Endothelial cell (in vitro differentiated cells): ENCODE measurements at places on chromosomes 16 and 17. TPM values are rescaled to one million over a fixed set of nuclear protein-coding genes. Genes with fewer than 3 reads are reported as not detected.

GRCh38 chr17:59456428-59456827 is 109.0 kb upstream of the DHX40 start:
- H3K27me3 ChIP-seq: peaks cover 2% of the 10 kb centered on the region
- no peak for DNase-seq
- H3K27ac ChIP-seq: no peak overlapping the region
- no peaks in the 10 kb centered on the region for H3K4me1 ChIP-seq
- H3K4me3 ChIP-seq: no peak overlapping the region
- no peaks in the 10 kb centered on the region for H3K36me3 ChIP-seq

NPW gene
- total RNA-seq: 0.82 TPM

PLXDC1 gene
- 3.7 TPM for total RNA-seq

OTOA gene
- not detected for total RNA-seq

DNA sequence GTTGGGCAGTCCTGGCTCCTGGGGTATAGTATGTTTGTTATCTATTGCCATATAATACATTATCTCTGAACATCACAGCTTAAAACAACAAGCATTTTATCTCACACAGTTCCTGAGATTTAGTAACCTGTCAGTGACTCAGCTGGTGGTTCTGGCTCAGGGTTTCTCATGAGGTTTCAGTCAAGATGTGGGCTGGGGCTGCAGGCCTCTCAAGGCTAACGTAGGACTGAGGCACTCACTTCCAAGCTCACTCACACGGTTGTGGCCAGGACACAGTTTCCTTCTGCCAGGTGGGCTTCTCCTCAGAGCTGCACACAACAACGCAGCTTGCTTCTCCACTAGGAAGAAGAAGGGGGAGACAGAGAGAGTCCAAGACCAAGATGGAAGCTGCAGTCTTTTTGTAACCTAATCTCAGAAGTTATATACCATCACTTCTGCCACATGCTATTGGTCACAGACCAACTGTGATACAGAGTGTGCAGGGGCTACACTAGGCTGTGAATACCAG is 10.3 kb upstream of the MED13 start:
- DNase-seq: no peak
- H3K36me3 ChIP-seq: no peaks in the 10 kb centered on the region
- H3K4me1 ChIP-seq: peaks cover 2% of the 10 kb centered on the region
- no peak overlapping the region for H3K4me3 ChIP-seq

GRCh38 chr16:16014329-16015224 is 65.2 kb downstream of the ABCC1 start:
- peaks cover 11% of the 10 kb centered on the region for H3K27me3 ChIP-seq
- no peak for DNase-seq
- no peak overlapping the region for H3K27ac ChIP-seq
- no peak overlapping the region for H3K4me3 ChIP-seq

NLRP1 gene
- total RNA-seq: 7.8 TPM

GRCh38 chr17:6109536-6109935 is 39.4 kb downstream of the WSCD1 start:
- H3K27me3 ChIP-seq: peaks cover 5% of the 10 kb centered on the region
- no peaks in the 10 kb centered on the region for H3K4me1 ChIP-seq
- H3K4me3 ChIP-seq: no peak overlapping the region
- peaks cover 26% of the 10 kb centered on the region for H3K36me3 ChIP-seq
- no peak for DNase-seq

GRCh38 chr16:10518479-10519041 is 61.8 kb downstream of the EMP2 start:
- H3K27ac ChIP-seq: no peak overlapping the region
- H3K36me3 ChIP-seq: no peaks in the 10 kb centered on the region
- no peak overlapping the region for H3K4me3 ChIP-seq
- no peak for DNase-seq

SULT1A2 gene
- 2.8 TPM for total RNA-seq

HOXB2 gene
- 5.6 TPM for total RNA-seq

GRCh38 chr17:66466106-66466820 is 163.8 kb downstream of the PRKCA start:
- H3K4me3 ChIP-seq: no peak overlapping the region
- no peak for DNase-seq
- H3K27me3 ChIP-seq: no peaks in the 10 kb centered on the region
- no peaks in the 10 kb centered on the region for H3K36me3 ChIP-seq

DNA sequence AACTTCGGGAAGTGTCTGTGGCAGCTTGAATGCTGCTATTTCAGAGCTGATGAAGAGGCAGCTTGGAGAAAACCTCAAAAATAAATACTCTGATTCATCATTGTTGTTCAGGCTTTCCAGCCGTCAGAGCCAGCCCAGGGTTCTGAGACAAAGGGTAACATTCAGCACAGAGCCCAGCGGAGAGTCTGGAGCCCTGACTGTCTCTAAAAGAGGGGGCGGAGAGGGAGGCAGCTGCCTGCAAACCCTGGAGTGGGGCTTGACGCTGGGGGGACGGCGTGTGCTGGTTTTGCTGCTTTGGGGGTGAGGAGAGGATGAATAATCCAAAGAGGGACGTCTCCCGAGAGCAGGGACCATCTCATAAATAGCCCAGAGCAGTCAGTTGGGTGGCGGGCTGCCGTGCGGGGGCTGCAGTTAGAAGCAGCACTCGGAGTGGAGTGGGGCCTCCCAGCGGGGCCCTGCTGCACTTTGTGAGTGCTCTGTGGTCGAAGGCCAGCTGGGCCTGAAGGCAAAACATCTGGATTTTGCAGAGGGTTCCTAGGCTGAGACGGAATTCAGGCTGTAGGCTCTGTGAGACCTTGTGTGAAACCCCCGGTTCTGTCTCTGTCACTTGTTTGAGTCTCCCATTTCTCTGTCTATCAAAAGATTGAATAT is 237.8 kb downstream of the PRKCA start:
- no peak for DNase-seq
- H3K36me3 ChIP-seq: no peaks in the 10 kb centered on the region
- H3K4me1 ChIP-seq: no peaks in the 10 kb centered on the region
- peaks cover 2% of the 10 kb centered on the region for H3K27me3 ChIP-seq
- H3K27ac ChIP-seq: no peak overlapping the region
- H3K4me3 ChIP-seq: no peak overlapping the region

TMC7 gene
- 16.9 TPM for total RNA-seq

PIK3R6 gene
- 0.56 TPM for total RNA-seq

DNA sequence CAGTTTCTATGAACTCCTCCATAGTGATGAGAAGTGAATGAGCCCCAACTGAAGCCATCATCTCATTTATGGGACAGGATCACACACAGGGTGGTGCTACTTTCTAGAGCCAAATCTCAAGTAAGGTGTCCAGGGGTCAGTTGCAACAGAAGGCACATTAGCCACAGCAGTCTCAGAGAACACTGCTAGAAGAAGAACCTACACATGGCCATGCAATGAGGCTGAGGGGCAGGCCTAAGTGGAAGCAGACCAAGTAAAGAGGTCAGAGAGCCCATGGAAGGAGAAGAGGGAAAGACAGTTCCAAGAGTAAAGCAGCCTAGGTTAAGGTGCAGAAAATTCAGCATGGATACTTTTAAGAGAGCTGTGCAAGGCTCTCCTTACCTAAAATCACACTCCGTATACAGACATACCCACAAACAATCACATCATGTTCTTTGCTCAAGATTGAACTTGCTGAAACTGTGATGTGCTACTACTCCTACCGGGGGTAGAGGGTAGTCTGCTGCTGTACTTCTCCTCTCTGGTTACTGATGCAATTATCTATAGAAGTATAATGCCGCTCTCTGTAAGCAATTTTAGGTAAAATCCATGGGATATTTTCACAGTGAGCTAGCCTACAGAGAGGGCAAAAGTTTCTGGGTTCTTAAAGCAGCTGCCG is 1.7 kb downstream of the ABCA8 start:
- H3K36me3 ChIP-seq: peaks cover 5% of the 10 kb centered on the region
- no peak overlapping the region for H3K27ac ChIP-seq
- H3K27me3 ChIP-seq: no peaks in the 10 kb centered on the region

- H3K36me3 ChIP-seq: peaks cover 36% of the 10 kb centered on the region
- peaks cover 5% of the 10 kb centered on the region for H3K27me3 ChIP-seq
- peak within 1 kb of the TSS; percentile 94 for H3K4me3 ChIP-seq
- H3K27ac ChIP-seq: peak within 1 kb of the TSS; percentile 99
- DNase-seq: peak; percentile 65
These were observed at the start of gene RPL19 for GRCh38 chr17:39200070-39200879. TSS of gene RPL19 (plus strand) at chr17:39200283. CDS start at chr17:39200345, 62 bp downstream.

GRCh38 chr17:50899005-50899460 is 32.9 kb upstream of the TOB1 start:
- H3K36me3 ChIP-seq: no peaks in the 10 kb centered on the region
- peaks cover 5% of the 10 kb centered on the region for H3K27me3 ChIP-seq
- H3K4me1 ChIP-seq: peaks cover 23% of the 10 kb centered on the region
- no peak overlapping the region for H3K4me3 ChIP-seq

DNA sequence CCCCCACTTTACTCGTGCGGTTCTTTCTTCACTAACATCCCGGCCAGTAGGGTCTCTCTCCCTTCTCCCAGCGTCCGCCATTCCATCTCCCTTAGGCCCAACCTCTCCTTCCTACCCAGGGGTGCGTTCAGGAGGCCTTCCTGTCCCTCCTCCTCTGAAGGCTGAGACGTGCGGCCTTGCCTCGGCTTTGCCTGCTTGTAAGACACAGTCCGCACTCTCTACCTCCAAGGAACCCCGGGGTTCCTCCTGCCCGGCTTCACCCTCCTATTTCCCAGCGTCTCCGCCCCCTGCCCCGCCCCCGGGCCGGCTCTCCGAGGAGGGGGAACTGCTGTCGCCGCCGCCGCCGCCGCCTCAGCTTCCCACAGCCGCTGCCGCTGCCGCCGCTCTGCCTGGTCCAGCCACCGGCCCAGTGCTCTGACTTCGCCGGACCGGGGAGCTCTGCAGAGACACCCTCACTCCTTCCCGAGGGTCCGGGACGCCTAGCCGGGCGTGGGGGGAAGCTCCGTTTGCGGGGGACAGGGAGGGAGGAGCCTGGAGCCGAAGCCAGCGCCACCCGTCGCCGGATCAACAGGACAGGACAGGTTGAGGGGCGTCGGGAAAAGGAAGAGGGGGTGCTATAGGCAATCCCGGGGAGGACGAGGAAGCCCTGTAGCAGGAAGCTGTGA is 1.2 kb upstream of the FGF11 start:
- no peaks in the 10 kb centered on the region for H3K36me3 ChIP-seq
- peak overlapping the region; percentile 55 for H3K27ac ChIP-seq
- peak overlapping the region; percentile 89 for H3K4me3 ChIP-seq
- H3K27me3 ChIP-seq: peaks cover 26% of the 10 kb centered on the region

- H3K4me1 ChIP-seq: peaks cover 7% of the 10 kb centered on the region
- no peak overlapping the region for H3K27ac ChIP-seq
- H3K36me3 ChIP-seq: peaks cover 17% of the 10 kb centered on the region
These were observed 118.9 kb upstream of the CHMP6 start for GRCh38 chr17:80872501-80873306.

PRAC2 gene
- total RNA-seq: not detected

GRCh38 chr17:4560837-4561256 is 470 bp upstream of the GGT6 start:
- H3K4me1 ChIP-seq: peaks cover 9% of the 10 kb centered on the region
- H3K27ac ChIP-seq: no peak overlapping the region
- no peaks in the 10 kb centered on the region for H3K36me3 ChIP-seq

DNA sequence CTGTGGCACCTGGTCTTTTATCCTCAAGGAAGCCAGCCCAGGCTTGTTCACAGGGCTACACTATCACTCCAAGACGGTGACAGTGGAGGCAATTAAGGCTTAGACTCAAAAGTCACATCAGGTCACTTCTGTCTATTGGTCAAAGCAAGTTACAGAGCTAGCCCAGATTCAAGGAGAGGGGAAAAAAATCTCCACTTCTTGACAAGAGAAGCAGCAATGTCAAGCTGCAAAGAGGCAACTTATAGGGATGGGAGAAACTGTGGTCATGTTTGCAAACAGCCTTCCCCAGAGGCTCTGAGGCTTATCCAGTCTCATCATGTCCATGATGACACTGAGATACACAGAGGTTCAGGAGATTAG is 31.6 kb downstream of the SERPINF1 start:
- H3K36me3 ChIP-seq: no peaks in the 10 kb centered on the region
- H3K4me3 ChIP-seq: no peak overlapping the region
- DNase-seq: no peak
- H3K27ac ChIP-seq: no peak overlapping the region

DNA sequence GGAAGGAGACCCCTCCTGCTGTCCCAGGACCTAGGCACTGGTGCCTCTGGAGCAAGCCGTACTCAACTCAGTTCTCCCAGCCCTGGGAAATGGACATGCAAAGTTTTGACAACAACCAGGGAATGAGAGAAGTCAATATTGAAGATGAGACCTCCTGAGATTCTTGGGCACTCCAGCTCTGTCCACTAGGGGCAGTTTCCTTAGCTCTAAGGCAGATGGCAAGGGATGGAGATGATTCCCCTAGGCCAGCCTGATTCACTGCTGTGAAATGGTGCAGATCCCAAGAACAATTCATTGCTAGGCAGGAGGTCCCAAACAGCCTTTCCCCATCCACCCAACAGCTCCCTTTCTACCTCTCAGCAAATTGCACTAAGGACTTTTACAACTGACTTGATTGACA is 20.5 kb upstream of the SDR42E2 start:
- H3K4me1 ChIP-seq: no peaks in the 10 kb centered on the region
- peak; percentile 21 for DNase-seq
- no peak overlapping the region for H3K4me3 ChIP-seq
- no peaks in the 10 kb centered on the region for H3K36me3 ChIP-seq
- no peak overlapping the region for H3K27ac ChIP-seq
- H3K27me3 ChIP-seq: no peaks in the 10 kb centered on the region

GGT6 gene
- total RNA-seq: not detected

PRR29 gene
- 25.3 TPM for total RNA-seq

GRCh38 chr17:14381606-14382005 is 80.7 kb downstream of the HS3ST3B1 start:
- no peak overlapping the region for H3K27ac ChIP-seq
- H3K4me1 ChIP-seq: no peaks in the 10 kb centered on the region
- no peak for DNase-seq
- no peaks in the 10 kb centered on the region for H3K27me3 ChIP-seq
